ENCODE measurements at places on chromosomes 7 and 10.

- DNase-seq = no peak
Observed at GRCh38 chr10:95247200-95247880, 43.5 kb downstream of the PDLIM1 start.

DNA sequence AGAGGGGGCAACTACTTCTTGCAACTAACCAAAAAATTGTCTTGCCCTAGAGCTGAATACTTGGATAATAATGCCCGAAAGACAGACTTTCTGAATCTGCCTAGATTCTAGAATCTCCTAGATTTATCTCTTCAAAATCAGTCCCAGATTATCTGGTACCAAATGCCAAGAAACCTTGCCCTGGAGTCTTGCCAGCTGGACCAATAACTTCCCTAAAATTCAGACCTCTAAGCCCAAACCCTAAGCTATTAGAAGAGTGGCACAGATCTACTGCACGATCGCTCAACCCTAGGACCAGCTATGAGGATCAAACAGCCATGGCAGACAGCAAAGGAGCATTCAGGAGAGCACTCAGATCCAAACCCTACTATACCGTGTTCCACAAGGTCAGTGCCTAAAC is 45.0 kb downstream of the ARMH3 start:
- DNase-seq = no peak

DNA sequence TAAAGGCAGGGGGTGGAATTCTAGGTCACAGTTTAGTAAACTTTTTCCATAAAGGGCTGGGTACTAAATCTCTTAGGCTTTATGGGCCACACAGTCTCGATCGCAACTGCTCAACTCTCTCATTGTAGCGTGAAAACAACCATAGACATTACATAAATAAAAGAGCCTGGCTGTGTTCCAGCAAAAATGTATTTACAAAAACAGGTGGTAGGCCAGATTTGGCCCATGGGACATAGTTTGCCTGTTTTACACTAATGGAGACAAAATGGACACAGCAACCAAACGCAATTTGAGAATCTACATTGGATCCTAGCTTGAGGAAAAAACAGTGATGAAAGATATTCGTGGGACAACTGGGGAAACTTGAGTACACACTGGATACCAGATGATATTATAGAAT is 23.2 kb upstream of the MALSU1 start:
- DNase-seq = no peak

DNA sequence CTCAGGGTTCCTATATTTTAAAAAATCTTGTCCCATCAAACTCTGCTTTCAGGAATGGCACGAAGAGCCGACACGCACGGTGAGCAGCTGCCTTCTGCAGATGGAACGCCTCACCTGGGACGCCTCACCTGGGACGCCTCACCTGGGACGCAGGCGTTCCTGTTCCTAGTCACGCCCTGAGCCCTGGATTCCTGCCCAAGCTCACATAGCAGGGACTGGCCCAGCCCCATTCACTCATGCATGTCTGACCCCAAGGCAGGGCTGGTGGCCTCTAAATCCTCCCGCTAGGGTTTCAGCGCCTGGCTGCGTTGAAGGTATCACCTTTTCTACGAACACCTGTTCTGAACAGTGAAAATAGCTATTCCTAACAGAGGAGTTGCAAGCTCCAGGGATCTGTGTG is 49.8 kb downstream of the CARD11 start:
- DNase-seq = no peak

DNA sequence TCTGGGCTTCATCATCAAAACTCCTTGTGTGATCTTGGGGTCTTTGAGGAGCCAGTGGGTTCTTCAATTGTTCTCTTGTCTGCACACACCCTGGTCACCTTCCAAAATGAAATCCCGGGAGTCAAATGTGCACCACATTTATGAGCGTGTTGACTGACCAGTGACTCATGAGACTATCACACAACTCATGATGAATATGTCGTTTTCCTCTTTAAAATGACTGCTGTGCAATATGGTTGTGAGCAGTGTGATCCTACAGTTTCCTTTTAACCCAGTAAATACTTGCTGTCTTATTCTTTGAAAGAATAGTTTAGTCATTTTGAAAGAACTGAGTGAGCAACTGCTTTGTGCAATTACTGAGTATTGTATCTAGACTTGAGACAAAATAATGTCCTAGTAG is 149.2 kb downstream of the DYNC1I1 start:
- DNase-seq = peak; percentile 9

DNA sequence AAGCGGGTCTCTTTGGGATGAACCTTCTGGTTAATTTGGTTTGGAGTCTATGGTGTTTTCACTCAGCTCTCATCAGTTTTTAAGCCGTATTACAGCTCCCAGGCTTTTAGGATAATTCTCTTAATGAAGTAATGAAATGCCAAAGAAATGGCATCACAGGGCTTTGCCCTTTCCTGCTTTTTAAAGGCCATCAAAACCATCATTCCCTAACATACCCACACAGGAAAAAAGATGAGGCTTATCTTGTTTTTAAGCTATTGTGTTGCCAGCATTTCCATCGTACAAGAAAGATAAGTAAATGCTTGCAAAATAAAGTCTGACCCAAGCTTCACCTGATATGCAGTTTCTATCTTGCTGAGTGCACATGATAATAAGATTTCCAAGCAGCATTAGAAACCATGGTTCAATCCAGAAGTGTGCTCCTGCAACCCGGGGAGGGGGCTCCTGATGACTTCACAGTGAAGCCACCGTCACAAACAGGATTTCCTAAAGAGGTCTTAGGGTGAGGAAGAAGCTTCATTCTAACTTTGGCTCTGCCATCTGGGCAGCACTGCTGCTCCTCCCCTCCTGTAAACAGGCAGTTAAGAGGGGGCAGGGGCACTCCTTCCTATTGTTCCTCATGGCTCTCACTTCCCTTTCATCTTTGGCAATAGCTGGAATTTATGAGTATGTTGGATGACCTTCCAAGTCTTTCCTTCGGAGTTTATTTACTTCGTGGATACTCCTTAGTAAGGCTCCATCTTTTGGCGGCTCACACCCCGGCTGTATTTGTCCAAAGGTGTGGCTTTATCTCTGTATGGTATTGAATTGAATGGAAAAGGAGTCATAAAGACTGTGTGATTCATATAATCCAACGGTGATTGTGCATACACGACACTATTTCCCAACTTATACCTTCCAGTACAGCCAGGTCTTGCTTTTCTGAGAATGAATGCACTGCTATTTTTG is 55.2 kb upstream of the FAM133B start:
- DNase-seq = peak; percentile 44

GRCh38 chr10:26296360-26296759 is 79.8 kb downstream of the GAD2 start:
- DNase-seq = no peak

DNA sequence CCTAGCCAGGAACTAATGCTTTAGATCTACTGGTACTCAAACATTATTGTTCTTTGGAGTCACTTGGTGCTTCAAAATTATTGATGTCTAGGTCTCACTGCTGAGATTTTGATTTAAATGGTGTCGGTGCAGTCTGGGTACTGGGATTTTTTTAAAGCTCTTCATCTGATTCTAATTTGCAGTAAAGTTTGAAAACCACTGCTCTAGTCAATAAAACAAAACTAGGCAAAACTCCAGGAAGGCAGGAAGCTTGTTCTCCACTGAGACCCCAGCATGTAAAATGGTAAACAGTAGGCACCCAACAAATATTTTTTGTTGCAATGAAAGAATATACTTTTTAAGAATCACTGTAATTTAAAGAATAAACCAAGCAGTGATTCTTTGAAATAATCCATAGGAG is 49.7 kb downstream of the ADD3 start:
- DNase-seq = no peak

DNA sequence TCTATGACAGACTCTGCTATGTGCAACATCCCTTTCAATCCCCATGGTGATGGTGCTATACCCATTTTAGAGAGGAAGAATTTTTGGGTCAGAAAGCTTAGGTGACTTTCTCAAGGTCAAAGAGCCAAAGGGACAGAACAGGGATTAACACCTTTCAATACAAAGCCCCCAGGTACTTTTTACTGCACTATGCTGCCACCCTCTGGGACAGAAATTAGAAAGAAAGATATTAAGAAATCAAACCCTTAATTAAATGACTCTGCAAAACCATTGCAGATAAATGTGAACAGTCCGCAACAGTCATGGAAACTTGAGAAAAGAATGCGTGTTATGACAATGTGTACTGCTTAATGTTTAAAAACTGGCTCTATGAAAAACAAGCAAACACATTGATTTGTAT is 673.7 kb downstream of the MAGI2 start:
- no peak for DNase-seq

DNA sequence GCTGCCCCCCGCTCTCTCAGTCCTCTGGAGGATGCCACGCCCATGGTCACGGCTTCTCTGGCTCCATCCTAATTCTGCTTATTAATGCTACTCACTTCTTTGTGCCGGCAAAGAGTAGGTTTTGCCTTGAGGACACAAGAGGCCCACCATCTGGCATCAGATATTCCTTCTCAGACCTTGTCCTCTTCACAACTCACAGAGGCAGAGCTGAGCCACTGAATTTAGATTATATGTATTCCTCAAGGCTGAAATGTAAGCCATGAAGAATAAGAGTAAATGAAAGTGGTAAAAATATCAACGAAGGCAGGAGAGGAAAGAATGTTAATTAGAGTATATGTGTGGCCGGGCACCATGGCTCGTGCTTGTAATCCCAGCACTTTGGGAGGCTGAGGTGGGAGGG is 6.5 kb downstream of the RBP4 start:
- no peak for DNase-seq

- no peak for DNase-seq
Observed at GRCh38 chr10:8116926-8117493, 62.5 kb downstream of the GATA3 start.

DNA sequence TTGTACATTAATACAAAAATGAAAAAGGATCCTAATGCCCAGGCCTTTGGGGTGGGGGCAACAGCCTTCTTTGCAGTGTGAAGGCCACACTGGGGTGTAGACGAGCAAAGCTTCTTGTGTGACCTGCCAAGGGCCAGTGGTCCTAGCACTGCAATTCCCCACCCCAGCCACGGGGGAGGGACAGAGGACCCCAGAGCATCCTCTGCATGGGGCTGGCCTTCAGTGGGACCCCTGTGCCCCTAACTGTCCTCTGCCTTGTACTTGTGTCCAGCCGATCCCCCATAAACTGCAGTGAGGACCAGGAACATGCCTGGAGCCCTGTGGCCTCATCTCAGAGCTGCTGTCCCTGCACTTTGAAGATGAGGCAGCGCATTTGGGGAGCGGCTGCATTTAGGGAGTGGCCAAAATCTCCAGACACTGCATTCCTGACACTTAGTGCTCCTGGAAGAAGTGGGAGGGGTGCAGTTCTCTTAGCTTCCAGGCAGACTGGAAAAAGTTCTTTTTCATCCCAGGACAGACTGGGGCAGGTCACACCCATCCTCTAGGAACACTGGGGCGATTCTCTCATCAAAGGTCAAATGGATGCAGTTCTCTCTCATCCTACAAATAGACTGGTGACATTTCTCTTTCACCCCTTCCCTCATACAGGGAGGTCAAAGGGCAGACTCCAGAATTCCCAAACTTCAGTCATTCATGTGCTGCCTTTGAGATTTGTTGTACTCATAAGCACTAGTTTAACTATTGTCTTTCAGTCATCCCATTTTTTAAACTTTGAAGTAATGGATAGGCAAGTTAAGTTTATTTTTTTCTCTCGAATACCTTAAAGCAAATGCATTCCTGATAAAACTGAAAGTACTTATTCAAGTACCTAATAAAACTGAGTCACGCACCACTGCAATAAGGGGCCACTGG is 922 bp upstream of the MYO1G start:
- DNase-seq = peak; percentile 86

DNA sequence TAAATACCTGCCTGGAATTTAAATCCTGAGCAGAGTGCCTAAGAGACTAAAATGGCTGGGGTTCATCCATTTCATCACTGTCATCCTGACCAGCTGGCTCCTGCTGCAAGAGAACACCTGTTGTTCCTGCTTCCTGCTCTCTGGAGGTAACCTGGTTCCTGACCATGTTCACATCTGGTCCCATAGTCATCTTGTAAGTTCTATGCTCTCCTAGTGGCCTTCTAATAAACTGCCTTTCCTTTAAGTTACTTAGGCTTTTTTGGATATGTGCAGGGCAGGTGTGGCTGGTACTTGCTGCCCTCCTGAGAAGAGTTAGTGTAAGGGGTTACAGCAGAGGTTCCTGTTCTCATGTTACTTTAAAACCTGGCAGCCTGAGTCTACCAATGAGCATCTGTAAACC is 80.0 kb downstream of the NRCAM start:
- no peak for DNase-seq

GRCh38 chr10:48589266-48589665 is 15.6 kb downstream of the ARHGAP22 start:
- DNase-seq = no peak

- DNase-seq = no peak
Observed at GRCh38 chr10:103747193-103747865, 108.0 kb downstream of the SH3PXD2A start.
